ENCODE measurements at places on chromosomes 4 and X.
A peak's percentile ranks its signal among the peaks of the same experiment; 100 is the strongest.

DNA sequence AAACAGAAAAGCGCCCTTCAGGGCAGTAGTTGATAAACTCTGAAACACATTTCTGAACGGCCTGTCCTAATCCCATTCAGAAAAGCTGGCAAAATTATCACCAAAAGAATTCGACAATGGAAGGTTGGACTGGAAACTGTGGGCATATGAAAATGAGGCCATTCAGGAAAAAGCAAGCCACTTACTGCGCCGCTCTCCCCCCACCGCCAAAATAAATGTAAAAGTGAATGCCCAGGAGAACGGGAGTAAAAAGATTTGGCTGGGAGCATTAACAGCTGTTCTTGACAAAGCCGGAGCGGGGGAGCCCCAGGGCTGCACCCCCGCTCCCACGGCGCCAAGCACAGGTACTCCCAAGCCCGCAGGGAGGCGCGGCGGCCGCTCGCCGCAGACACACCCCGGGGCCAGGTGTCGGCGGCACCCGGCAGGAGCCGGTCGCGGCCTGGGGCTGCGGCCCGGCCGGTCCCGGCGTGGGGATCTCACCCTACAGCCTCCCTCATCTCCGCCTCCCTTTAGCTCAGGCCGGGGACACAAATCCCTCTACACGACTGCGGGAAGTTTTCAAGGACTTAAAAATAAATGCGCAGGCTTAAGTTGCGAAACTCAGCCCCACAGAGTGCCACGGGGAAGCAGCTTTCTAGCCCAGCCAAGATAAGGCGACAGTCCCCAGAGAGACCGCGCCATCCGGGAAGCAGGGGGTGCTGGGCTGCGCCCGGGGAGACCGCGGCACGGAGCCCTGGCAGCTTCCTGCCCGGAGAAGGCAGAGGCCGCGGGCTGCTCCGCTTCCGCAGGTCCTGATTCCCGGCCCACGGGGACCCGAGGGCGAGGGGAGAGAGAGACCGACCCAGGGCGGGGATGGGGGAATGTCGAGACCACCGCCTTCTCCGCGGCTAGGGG, 593 bp downstream of the SH3RF1 start:
- no peak for DNase-seq

DNA sequence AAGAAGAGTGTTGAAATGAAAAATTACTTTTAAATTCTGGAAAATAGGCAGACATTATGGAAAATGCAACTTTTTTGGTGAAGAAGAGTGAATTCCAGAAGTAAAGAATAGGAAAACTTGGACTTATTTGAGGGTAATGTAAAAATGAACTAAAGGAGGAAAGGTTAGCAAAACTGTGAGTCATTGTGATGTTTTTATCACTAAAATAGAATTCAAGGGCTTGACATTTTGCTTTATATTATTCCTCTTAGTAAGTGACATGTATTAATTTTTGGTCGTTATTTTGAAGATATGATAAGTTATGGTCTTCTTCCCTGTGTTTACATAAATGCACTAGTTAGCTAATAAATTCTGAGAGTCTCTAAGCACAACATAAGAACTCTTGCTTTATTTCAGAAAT, 390.9 kb downstream of the FAT4 start:
- DNase-seq, result no peak

GRCh38 chr4:117641519-117641918, 392.8 kb upstream of the NDST3 start:
- DNase-seq, result no peak

- no peak for DNase-seq
Measured at GRCh38 chr4:98659741-98660462, 1.5 kb upstream of the TSPAN5 start.

- DNase-seq, result no peak
Measured at GRCh38 chr4:146245246-146245645, 30.9 kb downstream of the REELD1 start.

DNA sequence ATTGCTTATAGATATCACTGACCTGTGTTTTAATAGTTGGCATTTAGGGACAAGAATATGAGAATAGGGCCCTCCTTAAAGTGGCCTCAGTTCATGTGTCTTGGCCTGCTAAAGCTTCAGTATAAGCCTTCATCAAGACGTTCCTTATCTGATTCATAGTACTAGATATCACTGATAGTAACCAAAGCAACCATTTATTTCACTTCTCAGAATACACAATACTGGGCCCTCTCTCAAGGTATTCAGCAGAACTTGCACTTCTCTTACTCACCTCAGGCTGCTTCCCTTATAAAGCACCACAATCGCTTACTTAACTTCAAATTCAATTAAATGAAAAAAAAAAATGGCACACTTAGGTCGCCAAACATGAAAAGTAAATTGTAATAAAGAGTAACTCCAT, 259.4 kb upstream of the PCDH7 start:
- DNase-seq, result no peak

DNA sequence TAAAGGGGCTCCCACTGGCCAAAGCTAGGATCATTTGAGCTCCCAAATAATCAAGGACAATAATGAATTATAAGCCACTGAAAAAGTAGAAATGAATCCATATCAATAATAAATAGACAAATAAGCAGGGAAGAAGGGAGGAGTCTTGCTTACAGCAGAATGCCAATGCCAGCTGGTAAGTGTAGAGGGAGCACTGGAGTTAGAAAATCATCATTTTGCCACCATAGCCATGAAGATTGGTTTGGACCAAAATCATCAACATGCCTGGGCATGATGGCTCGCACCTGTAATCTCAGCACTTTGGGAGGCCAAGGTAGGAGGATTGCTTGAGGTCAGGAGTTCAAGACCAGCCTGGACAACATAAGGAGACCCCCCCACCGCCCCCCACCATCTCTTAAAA, 20.4 kb upstream of the SH3KBP1 start:
- DNase-seq, result no peak

GRCh38 chr4:185238215-185238681, 28.9 kb downstream of the SNX25 start:
- no peak for DNase-seq

DNA sequence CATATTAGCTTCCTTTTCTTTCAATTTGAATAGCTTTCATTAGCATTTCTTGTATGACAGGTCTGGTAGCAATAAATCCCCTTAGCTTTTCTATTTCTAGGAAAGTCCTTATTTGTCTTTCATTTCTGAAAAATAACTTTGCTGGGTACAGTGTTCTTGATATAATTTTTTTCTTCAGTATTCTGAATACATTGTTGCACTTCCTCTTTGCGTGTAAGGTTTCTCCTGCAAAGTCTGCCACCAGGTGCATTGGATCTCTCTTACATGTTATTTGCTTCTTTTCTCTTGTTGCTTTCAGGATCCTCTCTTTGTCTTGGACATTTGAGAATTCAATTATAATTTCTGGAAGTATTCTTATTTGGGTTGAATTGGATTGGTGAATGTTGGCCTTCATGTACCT, 663.7 kb downstream of the GRXCR1 start:
- DNase-seq, result no peak

DNA sequence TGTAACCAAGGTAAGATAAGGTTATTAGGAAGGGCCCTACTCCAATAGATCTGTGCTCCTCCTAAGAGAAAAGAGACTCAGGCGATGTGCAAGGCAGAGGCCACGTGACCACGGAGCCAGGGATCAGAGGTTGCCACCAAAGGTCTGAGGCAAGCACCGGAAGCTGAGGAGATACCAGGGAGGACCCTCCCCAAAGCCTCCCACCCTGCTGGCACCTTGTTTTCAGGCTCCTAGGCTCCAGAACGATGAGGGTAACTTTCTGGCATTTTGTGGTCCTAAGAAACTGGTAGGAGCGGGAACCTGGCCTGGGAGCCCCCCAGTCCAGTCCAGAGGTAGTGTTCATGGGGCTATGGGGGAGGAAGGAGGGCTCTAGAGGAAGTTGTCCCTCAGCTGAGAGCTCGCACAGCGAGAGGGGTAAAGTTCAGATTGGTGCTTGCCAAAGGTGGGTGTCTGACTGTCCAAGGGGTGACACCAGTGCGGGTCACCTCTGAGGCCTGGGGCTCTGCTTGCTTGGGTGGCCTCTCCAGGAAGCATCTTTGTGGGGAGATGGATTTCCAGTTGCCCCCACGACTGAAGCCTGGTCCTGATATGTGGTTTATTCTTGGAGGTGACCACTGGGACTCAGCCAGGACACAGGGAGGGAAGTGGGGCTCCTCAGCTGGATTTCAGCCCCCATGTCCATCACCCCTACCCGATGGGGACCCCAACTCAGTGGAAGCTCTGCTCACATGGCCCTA, 7.5 kb upstream of the LETM1 start:
- no peak for DNase-seq

GRCh38 chr4:123530357-123530756, 133.8 kb downstream of the SPRY1 start:
- DNase-seq, result no peak

- no peak for DNase-seq
Measured at GRCh38 chr4:181147416-181147951, 1095.7 kb upstream of the TENM3 start.

- DNase-seq, result no peak
Measured at GRCh38 chrX:107658660-107659059, 30.4 kb downstream of the PRPS1 start.

GRCh38 chr4:146585761-146586333, 52.8 kb upstream of the POU4F2 start:
- no peak for DNase-seq

DNA sequence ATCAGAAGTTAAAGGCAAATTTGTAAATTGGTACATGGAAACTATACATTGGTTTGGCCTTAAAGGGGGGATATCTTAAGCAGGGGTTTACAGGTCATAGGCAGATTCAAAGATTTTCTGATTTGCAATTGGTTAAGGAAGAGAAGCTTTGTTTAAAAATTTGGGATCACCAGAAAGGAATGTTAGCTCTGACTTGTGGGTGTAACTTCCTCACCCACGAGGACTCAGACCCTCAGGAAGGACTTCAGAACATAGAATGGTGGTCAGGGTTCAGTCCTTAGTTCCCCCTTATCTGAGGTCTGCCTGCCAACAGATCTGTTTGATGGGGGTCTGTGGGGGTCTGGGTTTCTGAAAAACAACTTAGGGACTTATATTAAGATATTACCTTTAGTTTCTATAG, 427.4 kb upstream of the DIPK2B start:
- DNase-seq, result no peak

GRCh38 chr4:124018383-124019317, 622.1 kb downstream of the SPRY1 start:
- peak; percentile 1 for DNase-seq

- DNase-seq, result no peak
Measured at GRCh38 chr4:75308049-75308448, 206.2 kb downstream of the RCHY1 start.

DNA sequence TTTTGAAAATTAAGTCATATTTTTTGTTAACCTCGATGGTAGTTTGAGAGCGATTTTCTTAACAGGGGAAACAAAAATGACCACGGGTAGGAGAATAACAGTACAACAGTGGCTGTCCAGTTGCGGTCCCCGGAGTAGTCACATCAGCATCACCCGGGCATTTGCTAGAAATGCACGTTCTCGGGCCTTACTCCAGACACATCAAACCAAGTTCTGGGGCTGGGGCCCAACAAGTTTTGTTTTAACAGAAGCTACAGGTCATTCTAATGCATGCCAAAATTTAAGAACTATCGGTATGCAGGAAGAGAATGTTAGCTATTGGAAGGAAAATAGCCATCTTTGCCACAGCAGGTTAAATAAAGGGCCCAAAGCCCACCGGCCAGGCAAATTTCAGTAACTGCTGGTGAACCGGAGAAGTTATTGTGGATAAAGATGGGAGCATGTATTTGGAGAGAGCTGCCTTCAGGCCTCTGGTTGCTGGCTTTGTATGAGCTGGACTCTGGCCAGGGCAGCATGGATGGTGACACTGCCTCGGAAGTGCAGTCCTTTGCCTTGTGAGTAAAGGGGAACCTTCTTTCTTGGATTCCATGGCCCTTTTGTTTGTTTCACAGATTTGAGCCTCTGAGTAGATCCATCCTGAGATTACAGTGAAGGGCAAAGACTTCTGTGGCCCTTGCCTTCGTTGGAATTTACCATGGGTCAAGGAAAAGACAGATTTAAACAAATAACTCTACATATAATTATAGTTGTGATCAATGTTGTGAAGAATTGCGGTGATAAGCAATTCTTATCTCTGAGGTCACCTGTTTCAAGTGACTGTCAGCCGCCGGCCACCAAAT, 62.1 kb downstream of the TBC1D14 start:
- no peak for DNase-seq

DNA sequence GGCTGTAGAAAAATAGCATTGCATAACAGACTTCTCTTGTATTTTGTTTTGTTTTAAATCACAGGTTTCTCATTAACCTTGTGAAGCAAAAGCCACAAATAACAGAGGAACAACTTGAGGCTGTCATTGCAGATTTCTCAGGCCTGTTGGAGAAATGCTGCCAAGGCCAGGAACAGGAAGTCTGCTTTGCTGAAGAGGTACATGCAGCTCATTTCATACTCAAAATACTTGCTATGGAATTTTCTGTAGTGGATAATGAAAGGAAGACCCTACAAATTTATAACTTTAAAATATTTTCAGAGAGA, 17.6 kb downstream of the AFP start:
- no peak for DNase-seq

DNA sequence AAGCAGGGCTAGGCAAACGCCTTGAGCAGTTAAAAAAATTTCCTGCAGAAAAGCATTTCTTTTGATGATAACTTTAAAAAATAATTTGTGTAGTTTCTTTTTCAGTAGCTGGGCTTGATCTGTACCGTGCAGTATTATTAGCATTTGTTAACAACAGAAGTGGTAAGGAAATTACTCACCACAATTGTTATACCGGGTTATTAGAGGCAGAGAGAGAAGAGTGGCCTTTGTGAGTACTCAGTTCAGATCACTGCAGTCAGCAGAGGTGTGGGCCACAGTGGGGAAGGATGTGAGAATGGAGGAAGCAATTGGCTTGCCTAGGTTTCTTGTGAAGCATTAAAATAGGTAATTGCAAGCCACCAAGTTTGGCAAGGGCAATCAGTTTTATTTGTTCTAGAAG, 14.3 kb upstream of the IL21 start:
- DNase-seq, result no peak

- no peak for DNase-seq
Measured at GRCh38 chr4:95363966-95364365, 184.8 kb downstream of the UNC5C start.

GRCh38 chr4:55758570-55758969, 61.0 kb upstream of the EXOC1L start:
- no peak for DNase-seq

All from CD4-positive, alpha-beta T cell treated with Interleukin-2 at 100 ng/mL for 4 hours (primary cell).